ENCODE measurements at places on chromosomes 2 and 18. TPM values are rescaled to one million over a fixed set of nuclear protein-coding genes. Genes with fewer than 3 reads are reported as not detected.

SOCS6 gene
- total RNA-seq: 11.0 TPM

PAX3 gene
- not detected for total RNA-seq

PDCD1 gene
- total RNA-seq: not detected

- no peak for DNase-seq
- no peak overlapping the region for H3K4me3 ChIP-seq
- H3K36me3 ChIP-seq: no peaks in the 10 kb centered on the region
- no peak overlapping the region for H3K27ac ChIP-seq
Measured at GRCh38 chr2:192971981-192972380, 777.2 kb upstream of the TMEFF2 start.

DNA sequence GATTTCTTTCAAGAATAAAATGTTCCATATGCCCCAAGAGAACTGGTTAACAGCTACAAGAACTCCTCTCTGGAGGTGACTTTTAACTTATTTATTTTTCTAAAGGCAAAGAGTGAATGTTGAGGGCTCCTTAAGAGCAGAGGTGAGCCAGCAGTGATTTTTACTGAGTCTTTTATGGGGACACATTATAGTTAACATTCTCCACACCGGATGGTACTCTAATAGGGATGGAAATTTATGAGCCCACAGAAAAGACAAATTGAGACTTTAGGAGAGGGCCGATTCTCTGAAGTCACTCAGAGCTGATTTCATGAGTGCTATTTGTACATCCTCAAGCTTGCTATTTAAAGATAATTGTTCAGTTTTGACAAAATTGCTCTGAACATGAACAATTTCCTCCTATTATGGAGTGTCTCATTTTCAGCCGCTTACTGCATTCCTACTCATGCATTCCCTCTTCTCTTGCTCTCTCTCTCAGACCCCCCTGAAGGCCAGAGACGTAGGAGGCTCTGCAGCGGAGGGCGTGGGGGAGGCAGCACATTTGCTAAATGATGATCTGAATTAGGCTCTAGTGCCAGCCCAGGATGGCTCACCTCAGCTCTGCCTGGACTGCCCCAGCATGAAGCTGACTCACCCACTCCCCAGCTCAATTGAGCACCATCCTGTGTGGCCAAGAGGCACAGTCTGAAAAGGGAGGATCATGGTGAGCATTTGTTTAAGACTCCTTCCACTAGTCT is 5.9 kb upstream of the RPL37A start:
- H3K4me1 ChIP-seq: peaks cover 7% of the 10 kb centered on the region
- no peak overlapping the region for H3K4me3 ChIP-seq
- H3K27ac ChIP-seq: no peak overlapping the region
- no peaks in the 10 kb centered on the region for H3K36me3 ChIP-seq
- no peak for DNase-seq
- no peaks in the 10 kb centered on the region for H3K27me3 ChIP-seq

DNA sequence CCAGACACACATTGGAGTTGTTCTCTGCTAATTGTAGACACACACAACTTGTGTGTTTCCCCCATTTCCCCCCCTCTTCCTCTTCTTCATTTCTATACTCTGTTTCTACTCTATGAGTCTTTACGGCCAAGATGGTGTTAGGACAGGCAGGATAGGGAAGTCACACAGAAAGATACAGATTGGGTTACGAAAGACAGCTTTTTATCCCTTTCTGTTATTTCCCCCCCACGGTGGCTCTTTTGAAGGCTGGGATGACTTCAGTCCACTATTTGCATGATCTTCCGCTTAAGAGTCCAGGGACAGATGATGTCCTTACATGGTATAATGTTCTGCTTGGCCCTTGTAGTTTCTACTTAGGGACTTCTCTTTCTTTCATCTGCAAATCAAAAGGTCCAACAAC is 1.6 kb upstream of the EMILIN2 start:
- DNase-seq: peak; percentile 34
- peaks cover 15% of the 10 kb centered on the region for H3K4me1 ChIP-seq
- peaks cover 8% of the 10 kb centered on the region for H3K27me3 ChIP-seq

DNA sequence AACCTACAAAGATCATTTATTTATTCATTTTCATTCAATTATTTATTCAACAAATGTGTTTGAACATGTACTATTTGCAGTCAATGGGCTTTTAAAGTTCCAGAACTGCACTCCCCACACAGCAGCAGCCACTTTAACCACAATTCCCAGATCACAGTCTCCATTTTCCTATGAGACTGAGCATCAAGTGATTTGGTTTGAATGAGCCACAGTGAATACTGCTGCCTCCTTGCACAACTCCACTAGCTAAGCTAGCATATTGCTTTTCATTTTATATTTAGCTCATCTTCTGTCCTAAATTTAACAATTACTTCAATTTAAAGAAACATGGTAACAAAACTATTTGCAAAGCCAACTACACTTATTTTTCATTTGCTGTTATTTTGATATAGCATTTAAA is 353.4 kb upstream of the VRK2 start:
- no peaks in the 10 kb centered on the region for H3K27me3 ChIP-seq
- no peak overlapping the region for H3K27ac ChIP-seq
- H3K4me1 ChIP-seq: no peaks in the 10 kb centered on the region

- H3K4me3 ChIP-seq: no peak overlapping the region
- H3K27me3 ChIP-seq: no peaks in the 10 kb centered on the region
- no peaks in the 10 kb centered on the region for H3K4me1 ChIP-seq
- H3K27ac ChIP-seq: no peak overlapping the region
Measured at GRCh38 chr2:191225126-191225525, 20.1 kb upstream of the MYO1B start.

- no peak overlapping the region for H3K4me3 ChIP-seq
- no peak overlapping the region for H3K27ac ChIP-seq
- no peak for DNase-seq
- H3K36me3 ChIP-seq: peaks cover 7% of the 10 kb centered on the region
- peaks cover 12% of the 10 kb centered on the region for H3K4me1 ChIP-seq
Measured at GRCh38 chr2:128279786-128280157, 38.9 kb downstream of the HS6ST1 start.

DNA sequence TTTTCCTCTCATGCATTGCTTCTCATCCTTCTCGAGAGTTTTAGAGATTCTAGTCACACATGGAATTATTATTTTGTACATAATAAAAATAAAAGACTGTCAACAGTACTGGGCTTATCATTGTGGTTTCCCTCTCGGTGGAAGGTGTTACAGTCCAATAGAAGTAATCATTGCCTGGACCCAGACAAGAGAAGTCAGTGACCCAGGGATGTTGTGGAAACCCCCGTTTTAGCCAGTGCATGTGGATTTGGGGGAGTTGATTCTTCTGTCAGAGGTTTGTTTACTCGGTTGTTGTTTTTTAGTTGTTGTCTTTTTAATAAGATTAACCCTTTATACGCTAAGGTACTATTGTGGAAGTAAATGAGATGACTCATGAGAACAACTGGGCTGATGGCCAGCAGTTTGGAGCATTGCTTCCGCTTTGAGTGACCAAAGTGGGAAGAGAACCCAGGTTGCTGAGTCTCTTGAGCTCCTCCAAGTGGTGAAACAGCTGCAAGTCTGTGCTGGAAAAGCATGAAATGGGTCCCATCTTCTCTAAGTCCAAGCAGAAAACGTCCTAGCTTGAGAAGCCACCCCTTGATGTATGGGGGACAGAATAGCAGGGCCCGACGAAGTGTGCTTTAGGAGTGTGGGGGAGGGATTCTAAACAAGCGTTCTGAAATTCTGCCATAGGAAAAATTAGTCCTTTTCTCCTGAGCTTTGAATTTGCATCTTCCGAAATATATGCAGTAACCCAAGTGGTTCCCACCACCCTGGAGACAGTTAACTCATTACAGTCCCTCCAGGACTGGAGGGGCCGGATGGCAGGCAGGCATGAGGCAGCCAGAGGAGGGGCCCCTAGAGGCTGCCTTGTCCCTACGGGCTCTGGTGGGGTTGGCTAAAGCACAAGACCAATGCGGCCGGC is 61.8 kb upstream of the GPR45 start:
- no peaks in the 10 kb centered on the region for H3K36me3 ChIP-seq
- peak; percentile 59 for DNase-seq
- no peak overlapping the region for H3K27ac ChIP-seq
- H3K4me3 ChIP-seq: no peak overlapping the region
- H3K27me3 ChIP-seq: no peaks in the 10 kb centered on the region

DNA sequence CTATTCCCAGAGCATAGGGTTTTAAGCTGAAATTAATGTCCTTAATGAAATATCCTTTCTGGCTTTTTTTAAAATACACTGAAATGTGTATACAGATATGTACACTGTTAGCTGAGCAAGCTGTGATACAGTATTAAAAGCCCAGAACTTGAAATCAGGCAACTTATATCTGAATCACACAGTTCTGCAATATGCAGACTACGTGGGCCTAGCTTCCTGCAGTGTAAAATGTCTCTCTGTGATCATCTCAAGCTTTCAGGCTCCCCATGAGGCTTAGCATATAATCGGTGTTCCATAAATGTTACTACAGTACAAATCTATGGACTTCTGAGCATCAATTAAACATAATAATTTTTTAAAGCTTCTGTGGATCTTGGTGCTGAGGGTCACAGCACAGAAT is 8.2 kb downstream of the FBXO15 start:
- H3K27me3 ChIP-seq: no peaks in the 10 kb centered on the region
- H3K36me3 ChIP-seq: no peaks in the 10 kb centered on the region
- DNase-seq: no peak

DNA sequence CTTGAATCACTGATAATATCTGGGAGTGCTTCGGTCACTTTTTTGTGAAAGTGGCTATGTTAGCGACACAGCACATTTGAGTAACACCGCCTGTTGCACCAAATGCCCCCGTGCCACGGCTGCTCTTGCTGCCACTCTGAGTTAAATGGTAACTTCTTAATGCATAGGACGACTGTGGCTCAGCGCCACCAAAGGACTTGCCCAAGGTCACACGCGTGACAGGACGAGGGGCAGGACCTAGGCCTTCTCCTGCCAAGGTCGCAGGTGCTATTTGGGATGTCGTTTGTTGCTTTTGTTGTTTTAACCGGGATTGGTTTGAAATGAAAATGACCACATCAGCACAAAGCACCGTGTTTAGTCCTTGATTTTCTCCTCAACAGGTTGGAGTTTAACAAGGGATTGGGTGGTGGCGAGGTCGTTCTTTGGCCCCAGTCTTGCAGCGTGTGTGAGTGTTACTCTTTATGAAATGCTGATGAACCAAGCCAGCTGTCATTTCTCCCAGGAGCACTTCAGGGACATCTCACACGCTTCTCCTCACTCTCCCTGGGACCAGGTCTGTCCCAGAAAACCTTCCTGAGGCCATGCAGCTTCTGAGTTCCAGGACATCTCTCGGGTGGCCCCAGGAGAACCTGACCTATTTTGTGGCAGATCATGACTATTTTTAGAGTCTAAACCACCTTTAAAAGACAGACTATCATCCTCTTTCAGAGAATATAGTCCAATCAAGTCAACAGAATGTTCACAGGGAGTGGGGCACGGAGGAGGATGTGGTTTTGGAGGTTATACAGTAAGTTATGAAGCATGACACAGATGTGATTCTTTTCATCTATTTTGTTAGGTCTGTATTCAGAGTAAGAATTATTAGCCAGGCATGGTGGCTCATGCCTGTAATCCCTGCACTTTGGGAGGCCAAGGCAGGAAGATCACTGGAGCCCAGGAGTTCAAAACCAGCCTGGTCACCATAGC is 49.9 kb downstream of the MTCL1 start:
- H3K27me3 ChIP-seq: no peaks in the 10 kb centered on the region
- no peaks in the 10 kb centered on the region for H3K36me3 ChIP-seq
- no peak overlapping the region for H3K27ac ChIP-seq
- no peak overlapping the region for H3K4me3 ChIP-seq
- DNase-seq: no peak
- H3K4me1 ChIP-seq: no peaks in the 10 kb centered on the region

GRCh38 chr2:30298302-30298701 is 67.0 kb downstream of the LBH start:
- no peak for DNase-seq
- H3K27ac ChIP-seq: no peak overlapping the region
- no peaks in the 10 kb centered on the region for H3K27me3 ChIP-seq
- H3K36me3 ChIP-seq: no peaks in the 10 kb centered on the region
- H3K4me1 ChIP-seq: peaks cover 15% of the 10 kb centered on the region
- no peak overlapping the region for H3K4me3 ChIP-seq

GRCh38 chr2:44121899-44122298 is 46.8 kb upstream of the PPM1B start:
- no peaks in the 10 kb centered on the region for H3K4me1 ChIP-seq
- no peaks in the 10 kb centered on the region for H3K36me3 ChIP-seq
- DNase-seq: no peak
- H3K27me3 ChIP-seq: no peaks in the 10 kb centered on the region

DNA sequence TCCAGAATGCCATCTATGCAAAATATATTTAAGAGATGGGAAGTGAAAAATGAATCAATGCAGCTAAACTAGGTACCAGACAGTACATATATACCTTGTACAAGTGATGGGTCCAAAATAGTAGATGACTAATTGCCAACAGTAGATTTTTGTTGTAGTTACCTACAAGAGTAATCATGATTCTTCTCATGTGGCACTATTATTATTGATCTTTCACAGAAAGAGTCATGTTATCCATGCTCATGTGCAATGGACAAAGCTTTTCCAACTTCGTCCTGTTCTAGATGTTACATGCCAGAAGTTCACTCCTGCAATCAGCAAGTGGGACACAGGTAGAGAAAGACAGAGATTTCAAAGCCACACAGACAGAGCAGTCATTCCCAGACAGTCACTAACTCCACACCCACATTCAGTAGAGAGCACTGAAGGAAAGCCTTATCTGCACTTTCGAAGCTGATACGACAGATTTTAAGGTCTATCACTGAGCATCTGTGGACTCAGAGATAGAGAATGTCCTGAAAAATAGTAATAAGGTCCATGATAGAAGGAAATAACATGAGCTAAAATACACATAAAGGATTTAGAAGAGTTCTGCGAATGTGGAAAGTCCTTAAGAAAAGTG is 101.6 kb upstream of the ITPRID2 start:
- H3K4me1 ChIP-seq: no peaks in the 10 kb centered on the region
- H3K27me3 ChIP-seq: no peaks in the 10 kb centered on the region
- no peaks in the 10 kb centered on the region for H3K36me3 ChIP-seq
- H3K4me3 ChIP-seq: no peak overlapping the region
- no peak overlapping the region for H3K27ac ChIP-seq
